IPS-NIHi11 (cell line): ENCODE measurements at places on chromosomes 13 and 19.

DNA sequence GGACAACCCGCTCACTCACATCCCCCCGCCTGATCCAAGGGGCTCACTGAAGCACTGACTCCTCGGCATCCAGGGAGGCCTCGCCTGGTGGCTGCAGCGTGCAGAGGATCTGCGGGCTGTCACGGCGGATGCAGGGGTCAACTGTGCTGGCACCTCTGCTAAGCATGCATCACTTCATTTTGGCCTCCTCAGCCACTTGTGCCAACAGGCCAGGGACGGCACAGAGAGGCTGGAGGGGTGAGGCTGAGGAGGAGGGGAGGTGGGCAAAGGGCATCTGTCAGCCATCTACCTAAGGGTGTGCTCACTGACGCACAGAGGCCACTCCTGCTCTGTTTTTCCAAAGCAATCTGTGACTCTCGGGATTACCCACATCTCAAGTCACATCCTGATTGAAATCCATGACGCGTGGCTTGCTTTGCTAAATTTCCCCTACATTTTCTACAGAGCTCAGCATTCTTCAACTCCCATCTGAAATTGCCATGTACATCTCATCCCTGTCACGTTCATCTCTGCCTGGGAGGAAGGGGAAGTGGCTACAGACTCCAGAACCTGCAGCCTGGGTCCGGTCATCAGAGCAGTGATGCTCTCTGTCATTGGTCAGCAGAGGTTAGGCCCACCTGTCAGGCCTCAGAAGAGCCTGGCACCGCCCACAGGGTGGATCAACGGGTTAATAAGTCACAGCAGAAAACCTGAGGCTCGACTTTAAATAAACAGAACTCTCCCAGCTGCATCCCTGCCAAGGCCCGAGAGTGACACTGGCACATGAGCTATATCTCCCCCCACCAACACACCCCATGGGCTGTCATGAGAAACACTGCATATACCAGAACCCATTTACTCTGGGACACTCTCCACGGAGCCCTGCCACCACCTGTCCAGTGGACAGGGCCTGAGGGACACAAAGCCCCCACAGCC lies 17.6 kb downstream of the ELL start:
- DNase-seq = no peak

- no peak for DNase-seq
These were observed 76.6 kb downstream of the ZIC5 start for GRCh38 chr13:99894840-99895443.

DNA sequence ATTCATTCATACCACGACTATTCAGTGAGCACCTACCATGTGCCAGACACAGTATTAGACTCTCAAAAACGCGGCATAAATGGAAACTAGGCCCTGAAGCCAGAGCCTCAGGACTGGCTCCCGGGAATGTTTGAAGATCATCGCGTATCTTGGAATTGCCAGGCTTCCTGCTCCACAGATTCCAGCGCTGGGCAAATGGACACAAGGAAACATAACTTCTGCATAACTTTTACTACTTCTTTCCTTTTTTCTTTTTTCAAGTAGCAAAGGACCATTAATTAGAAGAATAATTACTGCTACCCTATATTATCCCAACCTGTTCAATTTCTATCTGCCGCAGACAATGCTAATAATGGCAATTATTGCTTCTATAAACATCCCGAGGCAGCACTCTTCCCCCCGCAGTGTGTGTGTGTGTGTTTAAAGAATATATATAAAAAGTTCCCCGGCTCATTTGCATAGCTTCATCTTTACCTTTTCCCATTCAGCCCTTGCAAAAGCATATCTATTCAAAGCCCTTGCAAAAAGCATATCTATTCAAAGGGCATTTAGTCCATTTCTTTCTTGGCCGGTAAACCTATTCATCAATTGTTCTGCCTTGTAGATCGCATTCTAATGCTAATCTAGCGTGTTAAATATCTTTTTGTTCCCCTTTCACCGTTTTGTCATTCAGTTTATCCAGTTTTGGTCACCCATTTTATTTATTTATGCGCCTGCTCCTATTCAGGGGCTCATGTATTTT lies 6.1 kb downstream of the SOX21 start:
- DNase-seq = no peak

DNA sequence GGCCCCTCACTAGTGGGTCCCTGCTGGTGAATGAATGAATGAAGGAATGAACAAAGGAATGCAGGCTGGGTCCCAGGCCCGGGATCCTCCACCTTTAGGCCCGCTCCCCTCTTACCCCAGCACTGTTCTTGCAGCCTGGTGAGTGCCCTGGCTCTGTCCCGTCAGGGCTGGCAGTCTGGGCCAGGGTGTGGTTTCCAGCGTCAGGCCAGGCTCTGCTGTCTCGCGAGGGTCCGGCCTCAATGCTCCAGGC lies 317 bp downstream of the LYL1 start:
- DNase-seq = no peak

DNA sequence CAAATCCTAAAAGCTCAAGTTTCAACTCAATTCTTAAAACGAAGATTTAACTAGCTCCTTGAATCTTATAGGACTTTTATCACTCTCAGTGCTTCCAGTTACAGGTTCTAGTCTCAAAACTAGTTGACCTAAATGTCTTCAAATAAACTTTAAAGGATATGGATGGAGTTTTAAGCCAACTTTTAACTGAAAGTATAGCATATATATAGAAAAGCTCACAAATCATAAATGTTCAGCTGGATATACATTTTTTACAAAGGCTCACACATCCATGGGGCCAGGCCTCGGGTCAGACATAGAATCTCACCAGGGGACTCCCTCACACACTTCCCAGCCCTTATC lies 47.1 kb upstream of the ARHGEF7 start:
- DNase-seq = no peak

GRCh38 chr19:13604902-13605586 lies 98.8 kb upstream of the CACNA1A start:
- DNase-seq = no peak

DNA sequence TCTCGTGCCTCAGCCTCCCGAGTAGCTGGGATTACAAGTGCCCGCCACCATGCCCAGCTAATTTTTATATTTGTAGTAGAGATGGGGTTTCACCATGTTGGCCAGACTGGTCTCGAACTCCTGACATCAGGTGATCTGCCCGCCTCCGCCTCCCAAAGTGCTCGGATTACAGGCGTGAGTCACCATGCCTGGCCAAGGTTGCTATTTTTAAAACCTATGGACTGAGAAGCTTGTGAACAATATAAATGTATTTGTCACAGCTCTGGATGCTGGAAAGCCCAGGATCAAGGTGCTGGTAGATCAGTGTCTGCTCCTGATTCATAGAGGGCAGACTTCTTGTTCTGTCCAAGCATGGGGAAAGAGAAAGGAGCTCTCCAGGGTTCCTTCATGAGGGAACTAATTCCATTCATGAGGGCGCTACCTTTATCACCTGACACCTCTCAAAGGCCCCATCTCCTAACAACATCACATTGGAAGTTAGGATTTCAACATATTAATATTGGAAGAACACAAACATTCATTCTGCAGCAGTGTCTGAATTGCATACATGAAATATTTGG lies 16.1 kb downstream of the CARD8 start:
- no peak for DNase-seq
